ENCODE measurements at places on chromosomes 11 and 22.

DNA sequence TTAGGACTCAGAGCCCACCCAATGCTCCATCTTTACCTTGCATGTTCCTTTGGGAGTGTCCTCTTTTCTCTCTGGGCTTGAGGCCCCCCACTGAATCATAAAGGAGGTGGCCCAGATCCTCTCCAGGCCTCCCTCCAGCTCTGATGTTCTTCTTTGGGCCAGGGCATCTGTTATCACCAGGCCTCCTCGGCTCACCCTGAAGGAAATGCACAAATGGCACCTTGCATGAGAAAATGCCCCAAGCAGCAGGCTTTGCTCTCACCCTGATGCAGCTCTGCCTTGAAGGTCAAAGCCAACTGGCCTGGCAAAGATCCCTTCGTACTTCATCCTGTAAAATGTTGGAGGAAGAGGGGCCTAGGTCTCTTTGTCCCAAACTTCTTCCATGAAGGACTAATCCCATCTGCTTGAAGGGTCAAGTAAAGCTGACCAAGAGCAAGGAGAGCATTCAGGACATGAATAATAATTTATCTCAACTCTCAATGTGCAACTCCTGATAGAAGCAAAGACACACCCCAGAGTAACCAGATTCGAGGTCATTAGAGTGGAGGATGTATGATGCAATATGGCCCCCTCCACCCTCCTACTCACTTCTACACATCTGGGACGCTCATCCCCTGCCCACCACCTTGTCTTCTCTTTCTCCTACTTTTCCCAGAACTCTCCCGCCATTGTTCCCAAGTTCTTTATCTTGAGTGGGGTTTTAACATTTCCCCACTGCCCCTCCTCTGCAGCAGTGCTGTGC is 9.5 kb downstream of the APOL6 start:
- no peak for DNase-seq

- peak; percentile 57 for DNase-seq
These were observed 592 bp downstream of the RHOD start for GRCh38 chr11:67057205-67057672.

GRCh38 chr11:113159988-113160807 is 154.2 kb upstream of the TTC12 start:
- no peak for DNase-seq

DNA sequence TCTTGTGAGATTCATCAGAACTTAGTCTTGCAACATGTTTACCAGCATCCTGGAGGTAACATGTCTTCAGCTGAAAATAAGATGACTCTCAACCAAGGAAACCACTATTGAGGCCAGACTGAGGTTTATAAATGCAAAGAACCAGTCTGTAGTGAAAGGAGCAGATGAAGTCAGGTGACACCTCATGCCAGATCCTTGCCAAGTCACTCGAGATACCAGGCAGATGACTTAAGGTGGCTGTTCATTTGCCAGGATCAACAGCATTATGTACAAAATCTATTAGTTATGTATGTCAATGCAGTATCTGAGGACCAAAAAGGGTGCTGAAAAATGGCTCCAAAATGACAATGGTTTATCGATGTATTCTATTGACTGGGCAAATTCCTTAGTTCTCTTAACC is 100.0 kb upstream of the SOX6 start:
- DNase-seq, result no peak

GRCh38 chr22:50102946-50103345 is 13.1 kb downstream of the MOV10L1 start:
- no peak for DNase-seq

DNA sequence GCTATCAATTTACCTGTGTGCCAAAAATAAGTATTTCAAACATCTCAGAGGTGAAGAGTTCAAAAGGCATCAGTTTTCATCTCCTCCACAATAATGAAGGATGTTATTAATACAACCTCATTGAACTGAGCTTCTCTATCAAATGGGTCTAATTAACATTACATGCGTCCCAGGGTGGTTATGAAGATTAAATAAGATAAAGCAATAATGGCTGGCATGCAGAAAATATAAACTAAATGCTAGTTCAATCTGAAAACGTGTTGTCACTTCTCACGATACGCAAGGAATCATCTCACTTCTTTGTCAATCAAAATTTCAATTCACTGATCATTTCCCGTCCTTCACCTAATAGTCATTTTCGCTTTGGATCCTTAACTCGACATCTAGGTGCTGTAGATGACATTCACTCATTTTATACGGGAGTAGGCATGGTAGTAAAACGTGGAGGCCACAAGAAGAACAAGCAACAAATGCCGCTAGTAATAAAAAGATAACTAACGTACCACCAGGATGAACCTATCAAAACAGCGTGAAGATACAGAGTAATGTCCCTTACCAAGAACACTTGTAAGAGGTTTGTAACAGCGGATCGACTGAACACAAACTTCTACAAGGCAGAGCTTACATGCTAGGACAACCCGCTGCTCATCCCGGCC is 918 bp downstream of the CHORDC1 start:
- DNase-seq, result no peak

DNA sequence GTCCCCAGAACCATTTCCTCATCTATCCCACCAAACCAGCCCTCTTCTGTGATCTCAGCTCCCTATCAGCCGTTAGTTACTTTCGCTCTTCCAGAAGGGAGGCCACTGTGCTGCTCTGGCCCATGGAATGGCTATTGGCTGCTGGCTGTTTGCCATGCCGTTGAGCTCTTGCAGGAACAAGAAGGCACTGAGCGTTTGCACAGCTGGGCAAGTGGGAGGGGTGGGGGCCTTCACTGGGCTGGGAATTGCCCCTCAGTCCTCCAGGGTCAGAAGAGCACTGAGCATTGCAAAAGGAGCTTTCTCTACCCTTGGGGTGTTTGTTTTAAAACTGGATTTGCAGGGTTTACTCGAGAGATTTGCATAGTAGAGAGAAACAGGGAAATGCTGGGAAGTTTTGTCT is 129.0 kb upstream of the PARVA start:
- no peak for DNase-seq

GRCh38 chr22:48205161-48205560 is 1442.7 kb downstream of the TBC1D22A start:
- DNase-seq, result no peak

GRCh38 chr11:33891714-33892327 is at the start of gene LMO2:
Gene LMO2, minus strand, starts transcription at chr11:33892076. Its CDS starts 22,360 bp downstream, at chr11:33869716.
- peak; percentile 20 for DNase-seq

DNA sequence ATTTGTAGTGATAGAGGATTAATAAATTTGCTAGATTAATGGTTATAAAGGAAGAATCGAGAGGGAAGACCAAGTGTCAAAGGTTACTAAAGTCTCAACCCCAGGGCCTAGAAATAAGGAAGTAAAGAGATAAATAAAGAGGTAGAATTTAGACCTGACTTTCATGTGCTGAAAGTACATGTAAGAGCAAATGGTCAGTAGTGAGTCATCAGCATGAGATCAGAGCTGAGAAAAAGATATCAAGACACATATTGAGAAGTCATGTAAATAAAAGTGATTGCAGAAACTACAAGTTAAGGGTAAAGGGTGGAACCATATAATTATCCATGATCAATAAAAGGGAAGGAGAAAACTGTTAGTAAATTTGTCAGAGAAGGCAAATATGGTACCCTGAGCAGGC is 1.4 kb upstream of the OR8B8 start:
- no peak for DNase-seq

GRCh38 chr11:62383822-62384221 is 35.0 kb upstream of the SCGB1A1 start:
- DNase-seq, result no peak

- peak; percentile 94 for DNase-seq
These were observed 20.3 kb upstream of the WNT7B start for GRCh38 chr22:45997077-45997776.

DNA sequence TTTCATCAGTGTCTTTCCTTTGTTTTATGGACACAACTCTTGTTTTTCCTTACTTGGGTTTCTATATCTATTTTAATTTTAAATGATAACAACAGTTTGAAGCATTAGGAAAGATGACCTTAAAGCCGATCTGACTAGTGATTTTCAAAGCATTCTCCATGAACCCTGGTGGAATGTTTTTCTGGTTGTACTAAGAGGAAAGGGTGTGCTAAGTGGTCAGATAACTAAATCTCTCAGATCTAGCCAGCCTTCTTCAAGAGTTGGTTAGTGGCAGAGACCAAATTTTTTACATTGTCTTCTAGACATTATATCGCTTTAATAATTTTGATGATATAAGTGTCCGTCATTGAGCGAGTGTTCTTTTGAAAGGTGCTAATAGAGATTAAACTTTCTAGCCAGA is 134.4 kb downstream of the METTL15 start:
- DNase-seq, result peak; percentile 14

- DNase-seq, result no peak
These were observed 128.6 kb upstream of the THY1 start for GRCh38 chr11:119551420-119552105.

DNA sequence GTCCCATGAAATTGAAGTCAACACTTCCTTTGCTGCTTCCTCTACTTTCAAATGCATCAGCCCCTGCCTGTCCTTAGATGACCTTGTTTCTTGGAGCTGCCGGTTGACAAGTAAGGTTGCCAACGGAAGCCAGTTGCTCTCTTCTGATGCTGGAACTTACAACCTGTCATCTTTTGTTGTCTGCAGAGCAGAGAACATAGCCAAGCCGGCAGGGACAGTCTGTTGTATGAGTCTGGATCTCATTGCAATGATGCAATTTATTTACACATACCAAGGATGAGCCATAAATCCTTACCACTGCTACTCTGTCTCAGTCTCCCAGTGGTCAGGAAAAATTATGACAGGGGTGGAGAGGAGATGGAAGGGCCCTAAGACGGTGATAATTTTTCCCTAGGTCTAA is 151.4 kb downstream of the BLID start:
- no peak for DNase-seq

GRCh38 chr11:22302368-22302767 is 35.8 kb upstream of the SLC17A6 start:
- no peak for DNase-seq

DNA sequence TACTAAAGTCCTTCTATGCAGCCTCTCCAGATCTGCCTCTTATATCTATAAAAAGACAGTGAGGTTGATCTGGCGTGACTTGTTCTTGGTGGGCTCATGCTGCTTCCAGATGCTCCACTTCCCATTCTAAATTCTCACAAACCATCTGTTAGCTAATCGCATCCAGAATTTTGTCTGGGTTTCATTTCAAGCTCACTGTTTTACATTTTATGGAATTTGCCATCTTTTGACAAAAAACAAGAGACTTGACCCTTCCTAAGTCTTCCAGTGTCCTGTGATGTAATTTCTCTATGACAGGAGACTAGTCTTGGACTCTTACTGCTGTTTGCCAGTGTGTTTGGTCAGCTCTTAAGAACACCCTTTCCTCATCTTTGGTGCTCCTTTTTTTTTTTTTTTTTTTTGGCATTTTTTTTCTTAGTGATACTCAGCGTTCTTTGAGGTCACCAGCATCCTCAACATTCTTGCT is 23.0 kb downstream of the CRKL start:
- no peak for DNase-seq

DNA sequence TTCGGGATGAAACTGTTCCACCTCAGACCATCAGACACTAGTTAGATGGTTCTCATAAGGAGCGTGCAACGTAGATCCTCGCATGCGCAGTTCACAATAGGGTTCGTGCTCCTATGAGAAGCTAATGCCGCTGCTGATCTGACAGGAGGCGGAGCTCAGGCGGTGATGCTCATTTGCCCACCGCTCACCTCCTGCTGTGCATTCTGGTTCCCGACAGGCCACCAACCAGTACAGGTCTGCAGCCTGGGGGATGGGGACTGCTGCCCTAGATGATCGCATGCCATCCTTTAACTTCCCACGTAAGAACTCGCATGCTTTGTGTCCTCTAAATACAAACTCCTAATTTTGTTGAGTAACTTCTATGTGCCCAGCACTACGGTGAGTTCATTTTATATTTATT is 62.6 kb downstream of the EFCAB6 start:
- DNase-seq, result no peak

DNA sequence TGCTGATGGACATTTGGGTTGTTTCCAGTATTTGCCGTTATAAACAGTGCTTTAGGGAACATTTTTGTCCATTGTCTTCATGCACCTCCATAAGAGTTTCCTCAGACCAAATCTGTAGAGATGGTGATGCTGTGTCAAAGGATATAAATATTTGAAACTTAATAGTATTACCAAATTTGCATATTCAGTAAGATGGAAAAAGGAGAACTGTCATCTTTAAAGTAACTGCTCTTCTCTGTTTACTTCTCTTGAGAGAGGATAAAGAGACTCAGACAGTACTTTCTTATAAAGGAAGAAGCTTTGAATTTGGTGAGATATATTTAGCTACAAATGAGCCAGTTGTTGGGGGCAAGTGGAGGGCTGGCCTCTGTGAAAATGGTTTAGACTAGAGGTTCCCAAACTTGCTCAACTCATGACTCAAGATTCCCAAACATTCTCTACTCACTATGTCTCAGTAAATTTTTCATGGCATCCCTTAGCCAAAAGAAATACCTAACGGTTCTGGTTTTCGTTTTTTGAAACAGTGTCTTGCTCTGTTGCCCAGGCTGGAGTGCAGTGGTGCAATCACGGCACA is 26.2 kb downstream of the SHISA8 start:
- DNase-seq, result no peak

GRCh38 chr11:57514538-57515331 is 767 bp downstream of the SLC43A1 start:
- DNase-seq, result peak; percentile 60

GRCh38 chr11:130571947-130572584 is 123.6 kb downstream of the ADAMTS15 start:
- no peak for DNase-seq

DNA sequence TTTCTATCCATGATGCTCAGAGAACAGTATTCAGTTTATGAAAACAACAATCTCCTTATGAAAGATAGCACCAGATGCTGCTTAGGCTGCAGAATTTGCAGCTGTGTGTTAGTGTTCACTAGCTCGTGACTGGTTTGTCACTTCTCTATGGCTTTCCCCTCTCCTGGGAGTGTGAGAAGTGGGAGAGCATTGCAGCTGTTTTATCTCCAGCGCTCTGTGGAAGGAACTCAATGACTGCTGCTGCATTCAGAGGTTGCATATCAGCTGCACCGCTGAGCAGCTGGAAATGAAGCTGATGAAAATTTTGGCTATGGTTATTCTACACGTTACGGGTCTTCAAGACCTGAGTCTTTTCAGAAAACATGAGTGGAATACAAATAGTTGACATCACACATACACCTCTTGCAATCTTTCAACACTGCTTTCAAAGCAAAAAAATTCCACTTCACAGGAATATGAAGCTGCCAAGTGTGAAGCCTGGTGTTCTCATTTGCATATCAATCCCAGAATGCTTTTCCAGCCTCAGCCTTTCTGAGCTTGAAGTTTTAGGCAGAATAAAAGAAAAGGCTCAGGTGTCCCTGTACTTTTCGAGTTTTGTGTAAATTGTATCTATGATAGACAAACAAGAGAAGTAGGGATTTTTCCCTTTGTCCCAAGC is 149.3 kb upstream of the DDI1 start:
- peak; percentile 78 for DNase-seq
